ENCODE measurements at places on chromosomes 6 and 20. TPM values are rescaled to one million over a fixed set of nuclear protein-coding genes. Genes with fewer than 3 reads are reported as not detected.

RING1 gene
- polyA plus RNA-seq = 55.1 TPM

ARHGAP18 gene
- 25.0 TPM for polyA plus RNA-seq

RNF217 gene
- polyA plus RNA-seq = 0.32 TPM

SPATA25 gene
- polyA plus RNA-seq = 2.9 TPM

TJAP1 gene
- 39.5 TPM for polyA plus RNA-seq

BMP5 gene
- 0.05 TPM for polyA plus RNA-seq

CLDN20 gene
- polyA plus RNA-seq = not detected

KCNK16 gene
- polyA plus RNA-seq = not detected

PRDM13 gene
- polyA plus RNA-seq = 0.02 TPM

GRCh38 chr20:19073584-19074218 is 138.7 kb upstream of the SLC24A3 start:
- no peaks in the 10 kb centered on the region for H3K36me3 ChIP-seq
- H3K27ac ChIP-seq = no peak overlapping the region
- DNase-seq = peak; percentile 26
- H3K4me3 ChIP-seq = no peak overlapping the region

- H3K27ac ChIP-seq = no peak overlapping the region
- H3K27me3 ChIP-seq = no peaks in the 10 kb centered on the region
- H3K4me3 ChIP-seq = no peak overlapping the region
- H3K36me3 ChIP-seq = no peaks in the 10 kb centered on the region
These were observed 4.7 kb downstream of the MAPK14 start for GRCh38 chr6:36032261-36032660.

- no peaks in the 10 kb centered on the region for H3K36me3 ChIP-seq
- DNase-seq = no peak
- no peak overlapping the region for H3K27ac ChIP-seq
- H3K4me1 ChIP-seq = no peaks in the 10 kb centered on the region
- no peaks in the 10 kb centered on the region for H3K27me3 ChIP-seq
These were observed 41.9 kb upstream of the SDHAF4 start for GRCh38 chr6:70524721-70525286.

DNA sequence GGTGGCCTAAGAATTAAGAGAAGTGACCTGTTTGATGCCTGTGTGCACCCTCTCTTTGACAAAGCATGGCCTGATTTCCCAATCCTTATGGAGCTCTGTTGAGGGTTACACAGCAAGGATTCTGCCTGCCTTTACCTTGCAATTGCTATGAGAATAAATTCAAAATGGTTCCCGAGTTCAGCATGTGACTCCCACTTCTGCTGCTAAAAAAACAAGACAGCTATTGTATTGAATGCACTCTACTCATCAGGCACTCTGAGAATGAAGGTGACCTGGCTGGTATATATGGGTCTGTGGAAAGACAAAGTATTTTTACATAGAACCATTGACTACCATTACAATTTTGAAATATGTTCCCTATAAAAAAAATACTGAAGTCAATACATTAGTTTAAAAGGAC is 190.3 kb downstream of the ATXN1 start:
- no peak for DNase-seq
- H3K36me3 ChIP-seq = peaks cover 9% of the 10 kb centered on the region
- H3K27me3 ChIP-seq = no peaks in the 10 kb centered on the region
- H3K27ac ChIP-seq = no peak overlapping the region
- no peak overlapping the region for H3K4me3 ChIP-seq
- no peaks in the 10 kb centered on the region for H3K4me1 ChIP-seq

- no peaks in the 10 kb centered on the region for H3K36me3 ChIP-seq
- H3K27me3 ChIP-seq = no peaks in the 10 kb centered on the region
- no peak for DNase-seq
- H3K27ac ChIP-seq = no peak overlapping the region
These were observed 47.9 kb downstream of the EPB41L2 start for GRCh38 chr6:131015025-131015591.

GRCh38 chr6:154241581-154241980 is 115.0 kb downstream of the IPCEF1 start:
- no peak for DNase-seq
- H3K4me1 ChIP-seq = no peaks in the 10 kb centered on the region
- no peak overlapping the region for H3K4me3 ChIP-seq
- no peaks in the 10 kb centered on the region for H3K36me3 ChIP-seq

- no peaks in the 10 kb centered on the region for H3K36me3 ChIP-seq
- H3K27me3 ChIP-seq = peaks cover 39% of the 10 kb centered on the region
- H3K4me1 ChIP-seq = no peaks in the 10 kb centered on the region
These were observed at the start of gene UST for GRCh38 chr6:148746363-148747144. UST (plus strand) TSS chr6:148747030; CDS start chr6:148747431, 401 bp downstream.

DNA sequence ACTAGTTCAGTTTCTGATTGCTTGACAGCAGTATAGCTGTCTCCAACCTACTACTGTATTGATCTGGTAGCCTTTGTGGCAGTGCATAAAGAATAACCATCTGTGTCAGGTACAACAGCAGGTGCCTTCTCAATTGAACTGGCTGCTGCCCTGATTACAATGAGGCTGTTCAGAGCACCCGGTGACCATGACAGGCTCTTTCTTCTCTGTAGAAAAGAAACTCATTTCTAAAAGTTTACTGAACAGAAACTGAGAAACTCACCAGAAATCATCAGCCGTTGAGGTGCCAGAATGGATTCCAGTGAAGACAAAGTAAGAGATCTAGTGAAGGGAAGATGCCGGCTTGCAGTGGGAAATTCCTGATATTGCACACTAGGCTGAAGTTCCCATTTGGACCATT is 954.4 kb downstream of the PHF3 start:
- no peak for DNase-seq
- H3K4me1 ChIP-seq = no peaks in the 10 kb centered on the region
- no peak overlapping the region for H3K27ac ChIP-seq
- no peaks in the 10 kb centered on the region for H3K36me3 ChIP-seq
- no peak overlapping the region for H3K4me3 ChIP-seq

GRCh38 chr20:44692932-44693480 is 22.2 kb upstream of the CCN5 start:
- H3K27ac ChIP-seq = peak overlapping the region; percentile 84
- H3K36me3 ChIP-seq = no peaks in the 10 kb centered on the region
- H3K4me3 ChIP-seq = no peak overlapping the region

DNA sequence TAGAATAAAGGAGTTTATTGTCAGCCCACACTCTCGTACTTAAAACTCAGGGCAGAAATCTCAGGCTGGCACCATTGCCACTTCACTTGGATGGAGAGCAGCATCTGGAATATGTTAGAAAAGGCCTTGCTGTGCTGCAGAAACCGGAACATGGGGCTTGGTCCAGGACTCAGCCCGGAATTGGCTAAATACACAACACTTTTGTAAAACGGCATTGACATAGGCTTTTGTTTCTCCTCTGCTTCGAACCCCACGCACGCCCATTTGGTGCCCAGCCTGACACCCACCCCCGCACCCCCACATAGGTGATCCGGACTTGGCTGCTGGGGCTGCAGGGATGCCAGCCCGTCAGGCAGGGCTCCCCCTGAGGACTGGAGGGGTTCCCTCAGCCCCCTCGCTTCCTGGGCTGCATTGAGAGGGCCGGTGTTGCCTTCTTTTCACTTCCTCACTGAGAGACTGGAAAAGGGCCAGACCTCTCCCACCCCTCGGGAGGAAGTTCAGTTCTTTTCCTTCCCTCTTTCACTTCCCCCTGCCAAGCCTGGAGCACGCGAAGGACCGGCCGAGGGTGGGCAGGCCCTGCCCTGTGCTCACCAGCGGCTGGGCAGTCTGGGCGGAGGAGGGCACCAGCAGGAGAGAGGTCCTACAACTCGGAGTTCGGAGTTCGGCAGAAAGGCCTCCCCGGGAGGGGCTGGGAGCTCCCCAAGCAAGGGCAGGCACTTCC is 17.9 kb upstream of the CST3 start:
- DNase-seq = no peak
- H3K36me3 ChIP-seq = no peaks in the 10 kb centered on the region
- H3K4me1 ChIP-seq = no peaks in the 10 kb centered on the region

- no peaks in the 10 kb centered on the region for H3K36me3 ChIP-seq
- H3K4me1 ChIP-seq = no peaks in the 10 kb centered on the region
- no peak overlapping the region for H3K27ac ChIP-seq
- DNase-seq = no peak
- H3K27me3 ChIP-seq = no peaks in the 10 kb centered on the region
- H3K4me3 ChIP-seq = no peak overlapping the region
These were observed 207.6 kb upstream of the MYLIP start for GRCh38 chr6:15921243-15921642.

- no peak overlapping the region for H3K4me3 ChIP-seq
- H3K27me3 ChIP-seq = no peaks in the 10 kb centered on the region
- no peak overlapping the region for H3K27ac ChIP-seq
- DNase-seq = no peak
These were observed 68.3 kb upstream of the ASF1A start for GRCh38 chr6:118825661-118826060.

- H3K27me3 ChIP-seq = no peaks in the 10 kb centered on the region
- H3K36me3 ChIP-seq = no peaks in the 10 kb centered on the region
- no peak overlapping the region for H3K4me3 ChIP-seq
These were observed 148.3 kb downstream of the HS3ST5 start for GRCh38 chr6:114194362-114195026.

- H3K27ac ChIP-seq = no peak overlapping the region
- H3K36me3 ChIP-seq = no peaks in the 10 kb centered on the region
- H3K4me3 ChIP-seq = no peak overlapping the region
- peaks cover 15% of the 10 kb centered on the region for H3K4me1 ChIP-seq
These were observed 68.7 kb downstream of the SYTL3 start for GRCh38 chr6:158718461-158719046.

- no peaks in the 10 kb centered on the region for H3K27me3 ChIP-seq
- H3K36me3 ChIP-seq = no peaks in the 10 kb centered on the region
- H3K4me1 ChIP-seq = no peaks in the 10 kb centered on the region
These were observed 20.9 kb downstream of the MAP1LC3A start for GRCh38 chr20:34579191-34579978.

- DNase-seq = peak; percentile 3
- no peak overlapping the region for H3K27ac ChIP-seq
- H3K27me3 ChIP-seq = 0 out of 2 replicates have a peak, but pooled peaks cover 8% of the 10 kb centered on the region
These were observed 49.7 kb upstream of the STK35 start for GRCh38 chr20:2051946-2052345.
